ENCODE measurements at places on chromosomes 5 and 9.

GRCh38 chr9:69895185-69895584 lies 74.6 kb downstream of the CFAP95 start:
- DNase-seq = no peak

DNA sequence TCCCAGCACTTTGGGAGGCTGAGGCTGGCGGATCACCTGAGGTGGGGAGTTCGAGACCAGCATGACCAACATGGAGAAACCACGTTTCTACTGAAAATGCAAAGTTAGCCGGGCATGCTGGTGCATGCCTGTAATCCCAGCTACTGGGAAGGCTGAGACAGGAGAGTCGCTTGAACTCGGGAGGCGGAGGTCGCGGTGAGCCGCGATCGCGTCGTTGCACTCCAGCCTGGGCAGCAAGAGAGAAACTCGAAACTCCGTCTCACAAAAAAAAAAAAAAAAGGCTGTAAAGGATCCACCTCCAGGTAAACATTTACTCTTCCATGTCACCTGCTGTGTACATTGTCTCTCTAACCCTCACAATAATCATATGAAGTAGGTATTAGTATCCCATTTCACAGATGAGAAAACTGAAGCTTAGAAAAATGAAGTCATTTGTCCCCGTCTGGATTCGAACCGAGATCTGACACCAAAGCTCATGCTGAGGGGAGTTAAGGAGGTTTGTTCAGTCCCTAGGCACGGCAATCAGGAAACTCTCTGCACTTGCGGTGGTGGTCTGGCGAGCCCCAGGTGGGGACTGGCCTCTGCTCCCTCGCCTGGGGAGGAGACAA lies 494 bp upstream of the DOCK2 start:
- no peak for DNase-seq

GRCh38 chr9:95218773-95219172 lies 98.7 kb downstream of the FANCC start:
- DNase-seq = no peak

GRCh38 chr9:137241490-137242268 lies 592 bp downstream of the TUBB4B start:
- peak; percentile 85 for DNase-seq
